Stimulated activated CD4-positive, alpha-beta T cell treated with anti-CD3 and anti-CD28 coated beads, Interleukin-1b, Interleukin-23, amount 100 ng/mL, for 24 hours (primary cell): ENCODE measurements at places on chromosomes 13 and 19.

- no peak for DNase-seq
Measured at GRCh38 chr19:38281811-38282566, 17.6 kb downstream of the SPINT2 start.

GRCh38 chr13:104869501-104869900 is 1666.0 kb downstream of the EFNB2 start:
- no peak for DNase-seq

DNA sequence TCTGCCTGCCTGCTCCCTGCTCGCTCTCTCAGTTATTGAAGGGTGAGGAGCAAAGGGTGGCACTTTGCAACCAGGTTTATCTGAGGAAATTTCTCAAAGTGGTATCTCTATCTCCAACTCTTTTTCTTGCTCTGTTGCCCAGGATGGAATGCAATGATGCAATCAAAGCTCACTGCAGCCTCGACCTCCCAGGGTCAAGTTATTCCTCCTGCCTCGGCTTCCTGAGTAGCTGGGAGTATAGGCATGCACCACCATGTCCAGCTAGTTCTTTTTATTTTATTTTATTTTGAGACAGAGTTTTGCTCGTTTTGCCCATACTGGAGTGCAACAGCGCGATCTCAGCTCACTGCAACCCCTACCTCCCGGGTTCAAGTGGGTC is 4.9 kb downstream of the ACTMAP start:
- DNase-seq, result no peak

- DNase-seq, result no peak
Measured at GRCh38 chr13:97878431-97879375, 74.8 kb upstream of the IPO5 start.

GRCh38 chr13:25608181-25608580 is 236.4 kb downstream of the ATP8A2 start:
- no peak for DNase-seq

GRCh38 chr13:97855570-97856303 is 97.7 kb upstream of the IPO5 start:
- DNase-seq, result no peak

DNA sequence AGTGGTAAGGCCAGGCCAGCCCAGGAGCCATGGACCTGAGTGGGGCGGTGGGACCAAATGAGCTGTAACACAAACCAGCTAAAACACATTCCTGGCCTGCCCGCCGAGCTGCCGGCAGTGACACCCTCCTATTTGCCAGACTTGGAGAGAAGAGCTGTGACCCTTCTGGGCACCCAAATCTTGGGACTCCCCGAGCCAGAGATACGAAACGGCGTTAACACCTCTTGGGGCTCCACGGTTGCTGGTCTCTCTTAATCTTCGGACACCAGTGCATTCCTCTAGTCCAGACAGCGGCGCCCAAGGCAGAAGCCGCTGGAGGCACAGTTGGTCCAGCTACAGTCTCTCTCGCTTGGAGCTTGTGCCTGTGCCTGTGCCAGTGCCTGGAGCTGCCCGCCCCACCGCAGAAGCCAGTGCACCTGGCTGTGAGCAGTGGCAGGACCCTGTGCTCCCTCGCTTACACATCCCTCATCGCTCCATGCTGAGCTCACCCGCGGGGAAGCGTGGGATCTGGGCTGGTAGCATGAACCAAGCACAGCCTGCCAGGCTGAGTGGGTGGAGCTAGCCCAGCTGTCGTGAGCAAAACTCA is 147.2 kb upstream of the KLHL1 start:
- DNase-seq, result no peak

DNA sequence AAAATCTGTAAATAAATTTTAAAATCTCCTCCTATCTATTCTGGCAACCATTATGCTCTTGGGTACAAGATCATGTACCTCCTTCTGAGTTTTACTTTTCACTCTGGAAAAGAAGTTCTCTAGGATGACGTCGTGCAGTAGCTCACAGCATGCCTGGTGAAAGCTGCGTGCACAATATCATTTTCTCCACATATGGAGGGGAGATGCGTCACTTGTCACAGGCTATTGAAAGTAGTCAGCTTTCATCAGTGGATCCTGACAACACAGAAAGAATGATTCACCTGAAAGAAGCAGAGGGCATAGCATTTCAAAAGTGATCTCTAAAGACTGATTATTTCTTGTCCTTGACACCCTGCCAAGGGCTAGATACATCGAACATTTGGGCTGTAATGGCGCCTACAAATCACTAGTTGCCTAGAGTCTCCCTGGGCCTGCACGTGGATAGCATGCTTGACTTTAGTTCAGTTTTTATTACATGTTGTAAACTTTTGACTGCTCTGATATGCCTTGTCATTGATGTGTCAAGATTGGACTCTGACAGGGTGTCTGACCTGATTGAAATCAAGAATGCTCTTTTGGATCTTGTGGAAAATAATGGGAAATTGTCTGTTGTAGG is 1365.6 kb downstream of the OLFM4 start:
- no peak for DNase-seq

DNA sequence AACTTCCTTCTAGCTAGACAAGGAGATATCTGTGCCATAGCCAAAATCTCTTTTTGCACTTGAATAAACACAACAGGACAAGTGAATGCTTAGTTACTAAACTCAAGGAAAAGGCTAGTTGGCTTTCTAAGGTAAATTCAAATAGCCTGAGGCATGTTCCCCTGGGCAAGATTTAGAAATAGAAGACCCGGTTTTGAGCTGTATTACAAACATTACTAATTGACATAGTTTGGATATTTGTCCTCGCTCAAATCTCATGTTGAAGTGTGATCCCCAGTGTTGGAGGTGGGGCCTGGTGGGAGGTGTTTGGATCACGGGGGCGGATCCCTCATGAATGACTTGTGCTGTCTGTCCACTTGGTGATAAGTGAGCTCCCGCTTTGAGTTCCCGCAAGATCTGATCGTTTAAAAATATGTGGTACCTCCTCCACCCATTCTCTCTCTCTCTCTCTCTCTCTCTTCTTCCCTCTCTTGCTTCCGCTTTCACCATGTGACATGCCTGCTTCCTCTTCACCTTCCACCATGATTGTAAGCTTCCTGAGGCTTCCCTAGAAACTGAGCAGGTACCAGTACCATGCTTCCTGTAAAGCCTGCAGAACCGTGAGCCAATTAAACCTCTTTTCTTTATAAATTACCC is 3.9 kb upstream of the KBTBD6 start:
- no peak for DNase-seq

GRCh38 chr13:46478651-46479050 is 74.3 kb upstream of the LRCH1 start:
- no peak for DNase-seq

DNA sequence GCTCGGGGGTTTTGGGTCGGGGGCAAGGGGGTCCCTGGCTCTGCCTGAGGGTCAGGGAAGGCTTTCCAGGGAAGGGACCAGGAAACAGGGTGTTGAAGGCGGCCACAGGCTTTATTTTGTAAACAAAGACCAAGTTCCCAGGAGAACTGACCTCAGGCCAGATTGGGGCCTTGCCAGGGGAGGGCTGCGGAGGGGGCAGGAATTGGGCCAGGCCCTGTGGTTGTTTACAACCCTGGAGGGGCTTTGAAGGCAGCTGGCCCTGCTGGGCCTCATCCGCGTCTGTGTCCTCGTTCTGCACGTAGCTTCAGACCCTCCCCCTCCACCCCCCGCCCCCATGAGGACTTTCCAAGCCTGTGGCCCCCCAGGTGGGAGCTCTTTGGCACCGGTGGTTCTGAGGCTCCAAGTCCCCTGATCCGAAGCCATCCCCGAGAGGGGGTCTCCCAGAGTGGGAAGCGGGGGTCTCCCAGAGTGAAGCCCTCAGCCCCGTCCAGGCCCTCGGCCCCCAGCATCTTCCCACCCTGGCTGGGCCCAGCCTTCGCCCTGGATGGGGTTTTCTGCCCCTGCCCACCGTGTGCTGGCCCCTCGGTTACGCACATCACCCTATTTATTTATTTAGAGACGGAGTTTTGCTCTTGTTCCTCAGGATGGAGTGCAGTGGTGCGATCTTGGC is 13.5 kb upstream of the BSG start:
- DNase-seq, result no peak

- no peak for DNase-seq
Measured at GRCh38 chr13:45690636-45691035, 11.5 kb upstream of the CBY2 start.

GRCh38 chr13:28739376-28739775 is 20.6 kb upstream of the SLC46A3 start:
- no peak for DNase-seq

DNA sequence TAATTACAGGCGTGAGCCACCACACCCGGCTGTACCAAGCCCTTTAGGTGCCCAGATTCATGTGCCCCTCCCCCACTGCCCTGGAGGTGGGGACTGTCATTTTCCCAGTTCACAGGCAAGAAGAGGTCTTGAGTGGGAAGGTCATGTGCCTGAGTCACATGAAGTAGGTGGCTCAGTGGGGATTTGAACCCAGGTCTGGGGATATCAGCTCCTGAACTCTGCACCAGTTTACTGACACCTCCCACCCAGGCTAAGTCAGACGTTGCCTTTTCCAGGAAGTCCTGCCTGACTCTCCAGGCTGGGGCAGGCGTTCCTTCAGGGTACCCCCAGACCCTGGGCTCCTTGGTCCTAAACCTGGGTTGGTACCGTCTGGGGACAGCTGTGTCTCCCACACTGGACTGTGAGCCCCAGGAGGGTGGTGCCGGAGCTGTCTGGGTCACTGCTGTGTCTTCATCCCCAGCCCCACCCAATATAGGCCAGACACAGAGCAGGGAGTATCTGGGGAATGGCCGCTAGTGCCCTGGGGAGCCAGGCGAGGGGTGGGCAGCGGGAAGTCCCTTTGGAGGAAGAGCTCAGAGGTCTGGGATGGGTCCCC is 8.6 kb downstream of the VASP start:
- no peak for DNase-seq

- peak; percentile 4 for DNase-seq
Measured at GRCh38 chr13:27006519-27007161, 165.0 kb downstream of the USP12 start.

GRCh38 chr13:97904059-97904458 is 49.4 kb upstream of the IPO5 start:
- DNase-seq, result no peak

DNA sequence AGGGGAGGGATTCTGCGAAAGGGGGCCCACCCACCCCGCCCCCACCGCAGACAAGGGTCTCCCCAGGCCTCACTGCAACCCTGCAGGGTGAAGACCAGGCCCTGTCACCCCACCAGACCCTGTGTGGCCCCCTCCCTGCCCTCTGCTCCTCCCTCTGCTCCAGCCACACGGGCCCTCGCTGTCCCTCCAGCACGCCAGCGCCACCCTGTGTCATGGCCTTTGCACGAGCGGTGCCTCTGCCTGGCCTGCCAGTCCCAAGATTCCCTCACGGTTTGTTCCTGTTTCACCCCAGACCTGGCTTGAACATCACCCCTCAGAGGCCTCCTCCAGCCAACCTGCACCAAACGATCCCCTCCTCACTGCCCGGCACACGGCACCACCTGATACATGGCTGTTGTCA is 27.3 kb downstream of the PIP5K1C start:
- no peak for DNase-seq

DNA sequence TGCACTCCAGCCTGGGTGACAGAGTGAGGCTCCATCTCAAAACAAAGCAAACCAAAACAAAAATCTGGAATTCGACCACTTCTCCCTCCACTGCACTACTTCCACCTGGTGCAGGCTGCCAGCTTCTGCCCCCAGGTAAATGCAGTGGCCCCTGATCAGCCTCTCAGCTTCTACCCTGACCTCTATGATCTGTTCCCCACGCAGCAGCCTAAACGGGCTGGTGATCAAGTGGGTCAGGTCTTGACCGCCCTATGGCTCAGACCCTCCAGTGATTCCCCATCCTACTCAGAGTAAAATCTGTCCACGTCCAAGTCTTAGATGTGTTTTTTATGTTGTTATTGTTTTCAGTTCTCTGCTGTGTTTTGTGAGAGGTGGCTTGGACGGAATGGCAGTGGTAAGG is 163.9 kb downstream of the KCTD15 start:
- no peak for DNase-seq

GRCh38 chr19:32877323-32877912 is 7.9 kb upstream of the SLC7A9 start:
- DNase-seq, result no peak

- no peak for DNase-seq
Measured at GRCh38 chr13:20728579-20729311, 25.2 kb downstream of the IL17D start.

GRCh38 chr13:24617256-24618010 is 62.8 kb upstream of the ATP12A start:
- no peak for DNase-seq

DNA sequence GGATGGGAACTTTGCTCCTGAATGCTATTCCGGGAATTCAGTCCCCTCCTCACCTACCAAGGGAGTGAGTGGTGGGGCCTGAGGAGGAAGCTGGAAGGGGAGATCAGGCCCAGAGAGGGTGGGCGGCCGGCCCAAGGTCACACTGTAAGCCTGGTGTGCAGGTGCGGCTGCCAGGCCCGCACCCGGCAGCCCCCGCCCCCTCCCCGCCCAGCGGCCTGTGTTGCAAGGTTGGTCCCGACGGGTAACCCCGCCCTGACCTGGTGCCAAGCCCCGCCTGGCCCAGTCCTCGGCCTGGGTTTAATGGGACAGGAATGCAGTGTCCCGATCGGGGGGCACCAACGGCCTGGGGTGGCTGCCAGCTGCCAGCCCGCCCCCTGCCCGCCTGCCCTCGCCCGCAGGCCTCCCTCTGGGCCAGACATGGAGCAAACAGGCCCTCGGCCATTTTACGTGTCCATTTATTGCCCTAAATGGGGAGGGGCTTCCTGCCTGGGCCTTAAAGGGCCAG is 5.5 kb downstream of the ZBTB7A start:
- no peak for DNase-seq

GRCh38 chr13:85261757-85262346 is 537.4 kb downstream of the SLITRK6 start:
- no peak for DNase-seq

DNA sequence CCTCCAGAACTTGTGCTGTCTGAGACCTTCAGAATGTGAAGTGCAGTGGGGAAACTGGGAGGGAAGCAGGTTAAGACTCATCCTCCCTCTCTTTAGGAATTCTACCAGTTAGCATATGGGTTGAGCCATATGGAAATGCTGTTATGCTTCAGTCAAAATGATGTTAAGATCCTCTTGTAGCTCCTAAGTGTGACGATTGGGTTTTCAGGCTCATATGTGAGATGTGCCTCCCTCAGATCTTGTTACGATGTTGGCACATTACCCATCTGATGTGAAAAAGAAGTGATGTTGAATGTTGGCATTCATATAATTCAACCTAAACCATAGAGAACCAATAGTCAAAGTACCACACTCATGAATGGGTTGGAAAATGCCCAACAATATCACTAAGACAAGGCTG is 67.8 kb upstream of the IPO5 start:
- no peak for DNase-seq

- no peak for DNase-seq
Measured at GRCh38 chr19:41373993-41374392, 2.3 kb upstream of the TMEM91 start.

- no peak for DNase-seq
Measured at GRCh38 chr13:40238761-40239160, 427.7 kb downstream of the FOXO1 start.

GRCh38 chr19:58570770-58571574 is 2.2 kb downstream of the MZF1 start:
- no peak for DNase-seq
